Activated T-helper 1 cell treated with anti-CD3 and anti-CD28 coated beads, Interleukin-12 subunit alpha, Interleukin-12 subunit beta, Interleukin-2, Interleukin-4 antibody, amounts not matched to agents 30 ng/mL and 10 ng/mL and 1 ng/mL, durations not matched to agents 14 hours and 24 hours and 36 hours (primary cell): ENCODE measurements at places on chromosomes 2 and 18.

- DNase-seq: no peak
These were observed 38.5 kb downstream of the SPRED2 start for GRCh38 chr2:65393743-65394422.

DNA sequence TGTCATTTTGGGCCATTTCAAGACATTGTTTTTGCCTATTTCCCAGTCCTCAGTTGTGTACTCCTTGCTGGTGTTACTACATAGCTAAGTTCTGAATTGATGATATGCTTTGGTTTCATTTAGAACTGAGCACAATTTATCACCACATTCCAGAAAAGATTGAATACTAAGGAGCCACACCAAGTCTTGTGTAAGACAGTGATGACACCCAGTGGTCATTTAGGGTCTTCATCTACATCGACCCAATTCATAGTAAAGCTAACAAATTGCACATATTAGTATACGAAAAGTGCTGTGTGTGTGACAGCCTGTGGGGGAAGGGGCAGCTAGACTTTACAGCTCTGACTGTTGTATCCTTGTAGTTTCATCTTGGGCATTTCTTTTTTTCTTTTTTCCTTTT, 10.9 kb upstream of the DLX2 start:
- no peak for DNase-seq

DNA sequence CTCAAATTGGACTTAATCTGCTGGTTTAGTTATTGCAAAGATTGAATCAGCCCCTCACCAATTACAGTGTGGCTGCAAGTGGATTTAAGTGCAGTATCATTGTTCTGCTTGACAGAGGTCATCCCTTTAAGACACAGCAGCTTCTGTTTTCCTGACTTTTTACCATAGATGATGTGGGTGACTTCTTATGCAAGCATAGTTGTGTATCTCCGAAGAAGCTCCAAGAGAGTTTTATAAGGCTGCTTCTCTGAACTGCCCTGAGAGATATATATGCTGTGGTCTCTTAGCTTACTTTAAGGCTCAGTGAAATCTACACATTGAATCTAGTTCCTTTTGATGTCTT, 3.5 kb downstream of the TRIB2 start:
- DNase-seq: no peak

DNA sequence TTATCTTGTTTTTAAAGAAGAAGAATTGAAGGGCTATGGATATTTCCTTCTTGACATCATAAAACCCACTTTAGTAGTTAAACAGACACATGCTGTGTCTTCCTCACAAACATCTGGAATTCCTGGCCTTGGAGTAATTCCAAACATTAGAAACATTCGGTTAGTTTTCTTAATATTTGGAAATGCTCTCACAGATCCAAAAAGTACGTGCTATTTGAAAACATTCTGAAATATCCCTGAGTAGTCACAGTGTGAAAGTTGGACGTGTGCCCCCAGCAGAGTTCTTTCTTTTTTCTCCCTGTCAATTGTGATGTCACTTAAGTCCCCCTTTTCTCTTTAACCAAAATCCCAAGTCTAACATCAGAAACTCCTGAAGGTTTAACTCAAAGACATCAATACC, 91.3 kb downstream of the ANTXR1 start:
- no peak for DNase-seq

GRCh38 chr2:29159125-29159524, 43.9 kb downstream of the CLIP4 start:
- DNase-seq: no peak

GRCh38 chr2:240302041-240302440, 133.4 kb upstream of the GPC1 start:
- DNase-seq: no peak

DNA sequence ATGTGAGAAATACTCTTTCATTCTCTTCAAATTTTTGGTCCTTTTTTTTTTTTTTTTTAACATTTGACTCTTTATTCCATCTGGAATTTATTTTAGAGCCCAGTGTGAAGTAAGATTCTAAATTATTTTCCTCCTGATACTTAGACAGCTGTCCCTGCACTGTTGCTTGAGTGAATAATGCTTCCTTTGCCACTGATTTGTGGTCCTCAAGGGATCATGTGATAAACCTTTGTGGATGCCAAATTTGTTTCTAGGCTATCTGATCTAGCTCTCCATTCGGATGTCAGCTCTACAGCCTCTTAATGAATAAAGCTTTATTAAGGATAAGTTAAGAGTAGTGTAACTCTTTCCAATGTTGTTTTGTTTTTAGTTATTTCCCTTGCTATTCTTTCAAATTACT, 142.3 kb downstream of the SMAD7 start:
- DNase-seq: no peak

DNA sequence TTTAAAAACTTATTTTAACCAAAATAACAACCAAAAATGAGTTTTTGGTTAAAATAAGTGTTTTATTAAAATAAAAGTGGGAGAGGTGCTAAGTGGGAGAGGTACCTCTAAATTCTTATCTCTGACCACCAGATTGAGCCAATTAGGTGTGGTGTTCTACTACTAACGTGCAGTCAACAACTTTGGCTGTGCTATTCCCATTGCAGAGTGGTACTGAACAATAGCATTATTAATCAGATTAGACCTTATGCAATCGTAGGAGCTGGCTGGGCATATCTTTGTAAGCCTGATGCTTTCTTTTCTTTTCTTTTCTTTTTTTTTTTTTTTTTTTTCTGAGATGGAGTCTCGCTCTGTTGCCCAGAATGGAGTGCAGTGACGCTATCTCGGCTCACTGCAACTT, 38.9 kb downstream of the RAB27B start:
- no peak for DNase-seq

DNA sequence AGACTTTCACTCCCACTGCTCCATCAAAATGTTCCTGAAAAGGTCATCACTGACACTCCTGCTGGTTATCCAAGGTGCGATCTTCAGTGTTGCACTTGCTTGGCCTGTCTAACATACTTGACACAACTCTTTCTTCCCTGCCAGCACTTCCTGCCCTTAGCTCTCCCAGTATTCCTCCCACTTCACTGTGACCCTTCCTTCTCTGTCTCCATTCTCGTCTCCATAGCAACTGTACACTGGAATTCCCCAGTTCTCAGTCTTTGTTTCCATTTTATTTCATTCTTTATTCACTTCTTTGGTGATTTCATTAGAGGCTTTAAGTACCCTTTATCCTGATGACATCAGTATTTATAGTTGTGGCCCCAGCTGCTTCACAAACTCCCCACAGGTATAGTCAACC, 333.0 kb downstream of the IRS1 start:
- no peak for DNase-seq
